ENCODE measurements at places on chromosomes 5 and 9. TPM values are rescaled to one million over a fixed set of nuclear protein-coding genes. Genes with fewer than 3 reads are reported as not detected.

Gene MED7
- total RNA-seq: 13.2 TPM

Gene ANGPTL2
- total RNA-seq: 5.5 TPM

Gene DMGDH
- total RNA-seq: 8.8 TPM

Gene PCDHB4
- total RNA-seq: 14.3 TPM

Gene SHC3
- total RNA-seq: 65.2 TPM

Gene SPINK6
- not detected for total RNA-seq

Gene KIF4B
- 0.97 TPM for total RNA-seq

Gene GPR150
- total RNA-seq: 6.4 TPM

Gene MED22
- total RNA-seq: 32.1 TPM

Gene HEMGN
- not detected for total RNA-seq

Gene FAM53C
- total RNA-seq: 42.4 TPM

Gene NACC2
- 89.7 TPM for total RNA-seq

Gene GSN
- 258 TPM for total RNA-seq

Gene SPRY4
- 9.8 TPM for total RNA-seq

Gene SMIM33
- not detected for total RNA-seq

Gene STARD4
- 27.1 TPM for total RNA-seq

Gene PRR7
- total RNA-seq: 21.4 TPM

Gene SLC22A4
- total RNA-seq: 3.6 TPM

Gene BHMT
- total RNA-seq: 1.4 TPM

Gene ANKRD18B
- 23.9 TPM for total RNA-seq

Gene CCL27
- 0.78 TPM for total RNA-seq

Gene CEL
- total RNA-seq: 1.5 TPM

Gene CDKN2B-AS1
- total RNA-seq: 4.8 TPM

Gene BAAT
- 1.5 TPM for total RNA-seq

Gene OSMR
- total RNA-seq: 8.9 TPM

Gene CNTNAP3
- total RNA-seq: 18.5 TPM

Gene AMBP
- total RNA-seq: 0.45 TPM

Gene SAXO1
- total RNA-seq: 0.16 TPM

Gene POLK
- 42.6 TPM for total RNA-seq

Measured in dorsolateral prefrontal cortex (tissue), 122 donors.